ENCODE measurements at places on chromosomes 5 and 9.

DNA sequence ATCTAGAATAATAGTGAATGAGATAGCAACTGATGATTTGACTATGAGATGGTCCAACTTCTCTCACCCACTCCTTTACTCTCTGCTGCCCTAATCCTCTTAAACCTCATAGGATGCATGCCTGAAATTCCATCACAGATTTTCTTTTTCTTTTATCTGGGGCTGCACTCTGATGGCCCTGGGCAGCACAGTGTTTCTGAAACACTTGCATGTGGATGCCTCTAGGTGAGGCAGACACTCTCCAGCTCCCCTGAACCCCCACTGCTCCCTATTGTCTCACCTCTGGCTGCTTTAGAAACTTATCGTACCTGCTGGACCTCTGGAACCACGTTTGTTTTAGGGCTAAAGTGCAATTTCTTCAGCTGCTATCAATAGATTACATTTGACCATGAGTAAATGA is 67.5 kb downstream of the HTR4 start:
- DNase-seq = no peak

- no peak for DNase-seq
Measured at GRCh38 chr9:135990468-135991429, 29.6 kb upstream of the UBAC1 start.

DNA sequence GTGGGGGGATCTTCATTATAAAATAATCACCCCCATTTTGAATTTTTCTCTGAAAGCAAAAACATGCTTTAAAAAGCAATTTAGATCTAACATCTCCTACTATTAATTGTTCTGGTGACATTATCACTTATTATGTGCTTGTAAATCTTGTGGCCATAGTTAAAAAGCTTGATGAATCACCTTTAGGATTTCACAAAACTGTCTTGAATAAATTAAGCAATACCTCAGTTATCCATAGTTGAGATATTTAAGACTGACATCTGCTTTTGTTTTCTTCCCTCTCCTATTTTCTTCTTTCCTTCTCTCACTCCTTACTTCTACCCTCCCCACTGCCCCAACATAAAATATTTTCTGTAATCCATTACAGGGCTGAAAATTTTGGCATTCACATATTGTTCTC is 84.8 kb downstream of the SLC1A3 start:
- DNase-seq = no peak

DNA sequence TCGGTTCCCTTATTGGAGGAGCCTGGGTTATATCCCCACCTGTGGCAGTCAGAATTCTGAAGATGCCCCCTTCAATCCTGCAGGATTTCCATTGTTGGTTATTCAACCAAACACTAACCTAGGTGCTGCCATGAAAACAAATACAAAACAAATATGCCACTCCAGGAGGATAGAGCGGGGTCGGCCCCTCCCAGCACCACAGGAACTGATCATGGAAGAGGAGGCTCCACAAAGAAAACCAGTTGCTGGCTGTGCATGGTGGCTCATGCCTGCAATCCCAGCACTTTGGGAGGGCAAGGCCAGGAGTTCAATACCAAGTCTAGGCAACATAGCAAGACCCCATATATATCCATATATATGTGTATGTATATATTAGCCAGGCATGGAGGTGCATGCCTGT is 13.2 kb upstream of the ADGRD2 start:
- no peak for DNase-seq

GRCh38 chr9:93090091-93090655 is 5.8 kb upstream of the CARD19 start:
- DNase-seq = no peak

DNA sequence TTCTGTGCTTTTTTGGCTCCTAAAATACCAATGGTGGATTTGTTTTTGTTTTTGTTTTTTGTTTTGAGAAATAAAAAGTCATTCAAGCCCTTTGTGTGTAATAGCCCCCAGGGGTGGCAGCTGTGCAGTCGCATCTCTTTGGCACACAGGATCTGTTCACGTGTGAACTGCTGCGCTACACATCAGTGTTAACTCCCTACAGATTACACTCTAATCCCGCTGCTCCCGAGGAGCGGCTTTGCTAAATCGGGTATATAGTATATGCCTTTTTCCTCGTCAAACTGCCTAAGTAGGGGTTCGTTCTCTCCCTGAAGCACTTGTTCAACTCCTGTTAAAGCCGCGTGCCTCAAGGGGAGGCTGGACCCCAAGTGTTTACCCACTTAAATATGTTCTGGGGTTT is 22.3 kb downstream of the ZBTB34 start:
- DNase-seq = no peak

GRCh38 chr5:15073453-15073852 is 201.9 kb upstream of the ANKH start:
- DNase-seq = no peak

DNA sequence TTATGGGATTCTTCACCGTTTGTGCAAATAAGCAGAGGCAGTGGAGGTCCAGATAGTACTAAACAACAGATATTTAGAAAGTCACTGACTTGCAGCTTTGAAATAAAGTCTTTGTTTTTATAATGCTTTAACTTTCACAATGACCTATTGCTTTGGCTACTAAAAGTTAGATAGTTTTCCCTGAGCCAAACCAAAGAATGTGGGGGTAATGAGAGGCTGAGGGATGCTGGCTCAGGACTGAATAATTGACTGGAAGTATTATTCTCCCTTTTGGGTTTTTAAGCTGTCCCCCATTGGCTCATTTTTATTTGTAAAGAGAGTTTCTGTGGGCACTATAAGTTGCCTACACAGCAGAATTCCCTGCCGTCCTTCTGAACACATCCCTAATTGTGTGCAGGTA is 99.2 kb upstream of the ACTBL2 start:
- no peak for DNase-seq

DNA sequence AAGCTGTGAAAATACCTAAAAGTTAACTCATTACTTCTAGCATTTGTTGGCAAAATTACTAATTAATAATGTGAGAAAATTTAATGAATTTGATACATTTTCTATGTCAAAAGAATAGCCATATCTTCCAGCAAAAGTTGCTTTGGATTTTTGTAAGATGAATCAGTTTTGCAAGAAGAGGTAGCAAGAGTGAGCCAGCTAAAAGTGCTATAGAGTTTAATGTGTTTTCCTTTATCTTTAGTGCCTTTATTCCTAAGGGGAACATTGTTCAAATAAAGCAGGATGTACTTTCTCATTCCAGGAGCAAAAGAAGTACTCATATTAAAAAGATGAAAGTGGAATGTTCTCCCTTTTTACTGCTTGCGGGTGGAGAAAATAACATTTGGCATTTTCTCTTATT is 622.2 kb downstream of the ANXA1 start:
- no peak for DNase-seq

- DNase-seq = no peak
Measured at GRCh38 chr9:110975969-110976368, 62.3 kb downstream of the LPAR1 start.

DNA sequence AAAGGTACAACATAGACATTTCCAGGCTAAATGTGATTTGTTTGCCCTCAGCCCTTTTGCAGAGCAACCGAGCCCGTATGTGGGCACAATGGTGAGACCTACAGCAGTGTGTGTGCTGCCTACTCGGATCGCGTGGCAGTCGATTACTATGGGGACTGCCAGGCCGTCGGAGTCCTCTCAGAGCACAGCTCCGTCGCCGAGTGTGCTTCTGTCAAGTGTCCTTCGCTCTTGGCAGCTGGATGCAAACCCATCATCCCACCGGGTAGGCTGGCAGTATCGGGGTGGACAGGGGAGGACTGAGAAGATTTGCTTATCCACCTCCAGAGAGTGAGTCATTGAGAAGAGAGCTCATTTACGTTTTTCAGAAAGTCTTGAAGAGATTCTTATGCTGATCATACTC is 17.8 kb upstream of the GLIPR2 start:
- no peak for DNase-seq
